Stimulated activated CD8-positive, alpha-beta memory T cell treated with anti-CD3 and anti-CD28 coated beads, Interleukin-12 subunit alpha, Interleukin-12 subunit beta, amount 100 ng/mL, for 4 hours (primary cell): ENCODE measurements at places on chromosomes 11 and 22.

DNA sequence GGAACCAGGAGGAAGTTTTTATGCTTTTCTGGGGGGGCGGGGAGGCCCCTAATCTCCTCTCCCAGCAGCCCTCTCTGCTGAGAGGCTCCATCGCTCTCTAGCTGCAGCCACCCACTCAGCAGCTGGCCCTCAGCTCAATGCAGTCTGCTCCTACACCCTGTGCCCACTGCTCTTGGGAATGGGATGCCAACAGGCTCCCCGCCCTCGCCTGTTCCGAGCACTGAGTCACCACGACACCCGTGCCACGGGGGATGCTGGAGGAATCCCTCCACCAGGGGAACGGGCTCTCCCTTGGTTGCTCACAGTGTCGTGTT is 23.5 kb upstream of the SUSD2 start:
- DNase-seq = no peak

- no peak for DNase-seq
These were observed 47.0 kb downstream of the CARD18 start for GRCh38 chr11:105092256-105093239.

DNA sequence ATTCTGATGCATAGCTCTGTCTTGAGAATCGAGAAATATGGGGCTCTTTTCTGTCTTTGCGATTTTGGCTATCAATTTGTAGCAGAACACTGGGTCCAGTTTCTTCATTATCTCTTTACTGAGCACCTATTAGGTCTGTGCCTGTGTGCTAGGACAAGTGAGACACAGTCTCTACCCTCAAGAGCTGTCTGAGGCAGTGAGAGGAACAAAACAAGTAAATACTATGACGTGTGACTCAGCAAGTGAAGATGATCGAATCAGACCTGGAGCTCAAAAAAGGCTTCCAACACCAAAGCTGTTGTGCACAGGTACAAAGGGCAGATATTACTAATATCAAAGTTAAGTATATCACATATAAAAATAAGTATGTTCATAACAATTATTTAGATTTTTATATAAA is 52.4 kb downstream of the LGR4 start:
- no peak for DNase-seq

DNA sequence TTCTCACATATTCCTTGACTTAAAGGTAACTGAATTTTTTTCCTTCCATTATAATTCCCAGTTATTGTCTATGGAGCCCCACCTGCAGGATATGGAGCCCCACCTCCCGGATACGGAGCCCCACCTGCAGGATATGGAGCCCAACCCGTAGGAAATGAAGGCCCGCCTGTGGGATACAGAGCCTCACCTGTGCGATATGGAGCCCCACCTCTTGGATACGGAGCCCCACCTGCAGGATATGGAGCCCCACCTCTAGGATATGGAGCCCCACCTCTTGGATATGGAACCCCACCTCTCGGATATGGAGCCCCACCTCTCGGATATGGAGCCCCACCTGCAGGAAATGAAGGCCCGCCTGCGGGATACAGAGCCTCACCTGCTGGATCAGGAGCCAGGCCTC is 28.1 kb downstream of the WBP2NL start:
- DNase-seq = no peak

- DNase-seq = no peak
These were observed 30.6 kb downstream of the KIRREL3 start for GRCh38 chr11:126969865-126970479.

GRCh38 chr11:65718964-65719492 is 1.6 kb downstream of the RNASEH2C start:
- DNase-seq = no peak

- DNase-seq = peak; percentile 34
These were observed 93.9 kb downstream of the INSC start for GRCh38 chr11:15208378-15209222.

GRCh38 chr11:2409611-2410468 is 9.3 kb downstream of the TSSC4 start:
- no peak for DNase-seq

DNA sequence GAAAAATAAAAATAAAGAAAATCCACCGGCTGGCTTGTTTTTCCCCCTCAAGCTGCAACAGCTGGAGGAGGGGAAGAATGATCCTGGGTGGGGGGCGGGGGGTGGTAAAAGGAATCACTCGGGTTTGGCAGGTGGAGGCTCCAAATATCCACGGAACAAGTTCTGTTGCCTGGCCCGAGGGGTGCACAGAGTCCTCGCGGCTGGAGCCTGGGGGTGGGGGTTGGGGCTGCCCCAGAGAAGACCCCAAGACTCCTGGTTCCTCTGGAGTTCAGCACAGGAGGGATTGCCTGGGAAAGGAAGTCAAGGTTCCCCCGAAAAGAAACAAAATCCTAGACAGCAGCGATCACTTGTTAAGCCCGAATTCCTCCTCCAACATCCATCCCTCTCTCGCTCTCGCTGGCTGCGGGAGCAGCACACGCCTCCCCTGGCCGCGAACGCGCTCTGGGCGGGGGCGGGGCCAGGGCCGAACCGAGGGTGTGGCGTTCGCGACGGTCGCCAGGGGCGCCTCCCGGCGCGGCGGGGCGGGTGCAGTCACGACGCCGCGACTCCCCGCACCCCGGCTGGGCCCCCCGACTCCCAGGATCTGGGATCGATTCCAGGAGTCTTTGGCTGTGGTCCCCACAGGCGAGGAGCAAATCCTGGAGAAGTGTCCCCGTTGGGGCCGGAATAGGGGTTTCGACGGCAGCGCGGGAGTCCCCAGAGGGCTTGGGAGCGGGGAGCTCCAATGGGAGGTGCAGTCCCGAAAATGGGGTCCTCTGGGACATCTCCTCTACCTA is at the start of gene KCNA4:
KCNA4 (minus strand) TSS at position 443 of the 776 bp plus-strand sequence. CDS start 4,352 bp downstream, outside the sequence.
- no peak for DNase-seq

DNA sequence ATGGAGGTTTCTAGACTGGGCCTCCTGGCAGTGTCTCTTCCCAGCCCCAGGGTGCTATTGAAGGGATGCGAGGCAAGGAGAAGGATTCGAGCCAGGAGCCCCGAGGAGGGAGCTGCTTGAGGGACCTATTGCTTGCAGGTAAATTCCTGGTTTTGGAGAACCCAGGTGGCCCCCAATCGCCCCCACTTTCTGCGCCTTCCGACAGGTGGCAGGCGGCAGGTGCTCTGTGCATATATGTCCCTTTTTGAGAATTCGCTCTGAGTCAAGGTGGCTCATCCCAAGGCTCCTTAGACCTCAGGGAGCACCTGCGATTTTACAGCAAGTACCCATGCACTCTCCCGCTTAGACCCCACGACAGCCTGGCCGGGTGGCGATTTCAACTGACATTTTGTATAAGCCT is 40.3 kb upstream of the SHISAL1 start:
- no peak for DNase-seq

- no peak for DNase-seq
These were observed 95.7 kb upstream of the DRD2 start for GRCh38 chr11:113570906-113571305.
